T-helper 1 cell (primary cell): ENCODE measurements at places on chromosomes 2 and 18.

- DNase-seq, result no peak
Measured at GRCh38 chr2:16649353-16650286, 16.0 kb downstream of the CYRIA start.

DNA sequence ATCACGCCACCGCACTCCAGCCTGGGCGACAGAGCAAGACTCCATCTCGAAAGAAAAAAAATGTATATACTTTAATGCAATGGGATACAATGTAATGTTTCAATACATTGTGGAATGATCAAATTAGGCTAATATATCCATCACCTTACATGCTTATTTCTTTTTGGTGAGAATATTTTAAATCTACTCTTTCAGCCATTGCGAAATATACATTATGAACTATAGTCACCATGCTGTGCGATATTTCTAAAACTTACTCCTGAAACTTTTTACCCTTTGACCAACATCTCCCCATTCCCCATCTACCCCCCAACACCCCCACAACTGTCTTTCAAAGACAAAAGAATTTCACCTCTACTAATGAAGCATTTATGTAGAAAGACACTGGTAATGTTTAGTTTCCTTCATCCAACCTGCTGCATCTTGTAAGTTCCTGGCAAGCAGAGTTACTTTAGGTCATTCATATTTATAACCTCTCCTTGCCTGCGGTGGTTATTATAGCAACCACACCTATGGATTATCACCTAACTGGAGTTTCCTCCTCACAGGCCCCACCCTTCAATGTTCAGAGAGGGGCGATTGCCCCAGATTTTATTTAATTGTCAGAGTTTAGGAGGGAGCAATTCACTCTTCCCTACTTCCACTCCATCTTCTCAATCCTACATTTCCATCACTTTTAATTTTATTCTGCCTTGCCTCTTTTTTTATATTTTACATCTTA is 1.2 kb upstream of the ME2 start:
- no peak for DNase-seq

DNA sequence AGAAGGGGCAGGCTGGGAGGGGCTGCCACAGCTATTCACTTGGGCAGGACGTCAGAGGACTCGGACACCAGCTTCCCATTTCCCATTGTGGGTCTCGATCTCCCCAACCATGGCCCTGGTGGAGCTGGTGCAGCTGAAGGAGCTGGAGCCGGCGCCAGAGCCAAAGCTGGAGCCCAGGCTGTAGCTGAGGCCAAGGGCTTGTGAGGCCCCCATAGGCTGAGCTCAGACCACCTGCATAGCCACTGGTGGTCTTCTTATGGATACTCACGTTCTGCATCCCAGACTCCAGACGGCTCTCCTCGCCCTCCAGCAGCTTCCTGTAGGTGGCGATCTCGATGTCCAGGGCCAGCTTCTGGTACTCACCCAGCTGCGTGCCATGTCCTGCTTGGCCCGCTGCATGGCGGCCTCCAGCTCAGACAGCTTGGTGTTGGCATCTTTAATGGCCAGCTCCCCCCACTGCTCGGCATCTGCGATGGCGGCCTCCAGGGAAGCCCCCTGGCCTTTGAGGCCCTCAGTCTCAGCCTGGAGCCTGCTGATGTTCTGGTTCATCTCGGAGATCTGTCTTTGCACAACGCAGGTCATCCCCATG is 6.0 kb upstream of the CDK5R2 start:
- no peak for DNase-seq

DNA sequence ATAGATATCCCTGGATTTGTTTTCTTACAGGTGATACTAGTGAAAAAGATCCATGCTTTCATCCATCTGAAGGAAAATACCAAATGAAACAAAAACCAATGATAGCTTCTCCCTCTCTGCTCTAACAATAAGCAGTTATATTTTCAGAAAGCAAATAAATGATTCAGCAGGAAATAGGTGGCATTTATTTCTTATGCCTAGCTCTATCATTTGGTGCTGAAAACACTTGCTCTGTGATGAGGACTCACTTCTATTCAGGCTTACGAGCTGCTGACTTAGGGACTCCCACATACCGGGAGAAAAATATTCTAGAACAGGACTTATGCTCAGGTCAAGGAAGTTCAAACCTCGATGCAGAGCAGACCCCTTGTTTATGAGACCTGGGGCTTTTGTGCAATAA is 142.6 kb downstream of the SETBP1 start:
- DNase-seq, result no peak

DNA sequence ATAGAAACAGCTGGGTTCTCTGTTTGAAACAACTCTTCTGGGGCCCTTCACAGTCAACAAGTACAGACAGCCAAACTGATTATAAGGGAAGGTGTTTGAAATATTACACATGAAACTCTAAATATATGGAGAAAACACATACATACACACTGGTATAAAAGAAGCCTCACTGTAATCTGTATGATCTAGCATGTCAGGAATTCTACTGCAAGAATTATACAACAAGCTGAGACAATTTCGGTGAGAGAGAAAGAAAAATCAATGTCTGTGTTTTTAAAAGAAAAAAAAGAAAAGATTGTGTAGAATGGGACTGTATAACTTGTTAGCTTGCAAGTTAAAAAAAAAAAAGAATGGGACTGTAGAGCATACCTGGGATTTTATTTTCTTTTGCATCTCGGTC is 26.3 kb downstream of the IRS1 start:
- DNase-seq, result no peak

- DNase-seq, result no peak
Measured at GRCh38 chr2:134119117-134119712, 134.7 kb upstream of the MGAT5 start.

DNA sequence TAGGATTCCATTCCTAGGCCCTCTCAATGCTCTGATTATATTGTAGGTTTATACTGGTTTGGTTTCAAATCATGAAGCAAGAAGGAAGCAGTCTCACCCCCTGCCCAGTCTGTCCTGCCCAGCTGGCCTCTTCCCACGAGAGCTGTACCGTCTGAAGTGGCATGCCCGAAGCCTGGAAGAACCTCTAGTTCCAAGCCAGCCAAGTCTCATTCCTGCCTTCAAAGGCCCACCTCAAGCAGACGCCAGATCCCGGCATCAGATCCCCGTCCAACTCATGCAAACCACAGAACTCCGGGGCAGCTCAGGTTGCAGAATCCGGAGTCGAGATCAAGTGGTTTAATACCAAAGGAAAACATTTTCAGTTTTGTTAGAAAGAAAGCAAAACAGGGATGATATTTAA is 234.4 kb downstream of the LPIN1 start:
- no peak for DNase-seq

- DNase-seq, result no peak
Measured at GRCh38 chr2:120662746-120663145, 72.9 kb upstream of the GLI2 start.

DNA sequence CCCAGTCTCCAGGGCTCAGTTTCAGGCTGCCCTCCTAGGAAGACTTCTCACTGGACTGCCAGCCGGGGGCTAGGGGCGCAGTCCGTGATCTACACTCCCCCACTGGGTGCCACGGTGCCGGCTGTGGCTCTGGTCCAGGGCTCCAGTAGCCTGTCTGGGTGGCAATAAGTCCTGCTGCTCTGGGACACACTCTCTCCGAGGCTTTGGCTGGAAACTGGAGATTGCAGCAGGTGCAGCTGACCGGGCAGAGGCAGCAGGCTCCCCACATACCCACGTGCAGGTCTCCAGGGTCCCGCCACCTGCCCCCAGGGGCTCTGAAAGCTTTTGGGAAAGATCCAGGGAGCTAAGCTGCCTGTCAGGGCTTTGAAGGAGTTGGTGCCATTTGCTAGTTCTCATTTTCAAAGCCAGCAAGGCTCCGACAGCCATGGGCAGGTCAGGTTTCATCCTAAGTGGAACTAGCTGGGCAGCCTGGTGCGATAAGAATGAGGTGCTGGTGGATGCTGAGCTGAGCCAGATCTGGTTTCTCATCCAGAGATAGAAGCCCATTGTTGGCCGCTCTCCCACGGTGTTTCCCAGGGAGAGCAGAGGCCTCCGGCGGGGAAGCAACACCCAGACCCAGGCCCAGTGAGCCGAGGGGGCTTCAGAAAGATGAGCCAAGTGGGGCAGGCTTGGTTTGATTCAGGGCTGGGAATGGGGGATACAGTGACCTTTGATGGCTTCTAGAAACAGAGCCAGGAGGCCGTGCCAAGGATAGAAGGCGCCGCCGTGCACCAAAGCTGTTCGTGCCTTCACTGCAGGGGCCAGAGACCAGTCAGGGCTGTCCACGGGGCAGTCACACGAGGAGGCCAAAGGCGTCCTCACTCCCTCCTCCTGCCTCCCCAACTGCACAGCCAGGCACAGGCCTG is 141.7 kb upstream of the GPC1 start:
- no peak for DNase-seq

GRCh38 chr18:5380586-5380985 is 85.1 kb upstream of the ZBTB14 start:
- DNase-seq, result no peak
